ENCODE measurements at places on chromosomes 5 and 9.
A peak's percentile ranks its signal among the peaks of the same experiment; 100 is the strongest.

DNA sequence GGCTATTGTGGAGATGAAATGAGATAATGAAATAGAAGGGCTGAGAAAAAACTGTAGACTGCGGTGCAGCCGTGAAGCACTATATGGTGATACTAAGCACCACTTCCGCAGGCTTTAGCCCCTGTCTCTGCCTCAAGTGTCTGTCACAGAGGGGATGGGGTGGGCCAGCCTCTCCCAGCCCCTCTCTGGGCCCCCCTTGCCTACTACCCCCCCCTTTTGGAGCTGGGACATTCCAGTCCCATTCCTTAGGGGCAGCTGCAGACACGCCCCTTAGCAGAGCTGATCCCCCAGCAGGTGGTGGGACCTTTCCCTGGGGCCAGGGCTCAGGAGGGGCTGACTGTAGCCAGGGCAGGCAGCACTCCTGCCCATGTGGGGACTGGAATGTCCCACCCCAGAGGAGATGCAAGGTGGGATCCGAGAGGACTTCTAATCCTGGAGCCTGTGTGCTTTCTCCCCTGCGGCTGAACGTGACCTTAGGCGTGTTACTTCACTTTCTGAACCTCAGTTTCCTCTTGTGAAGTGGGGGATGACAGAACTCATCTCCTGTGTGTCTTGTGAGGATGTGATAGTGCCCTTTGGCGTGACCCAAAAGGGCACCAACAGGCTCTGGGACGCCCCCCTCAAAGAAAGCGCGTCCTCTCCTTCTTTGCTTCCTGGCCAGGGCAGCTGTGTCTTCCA lies 1.9 kb downstream of the N4BP3 start:
- DNase-seq, result peak; percentile 93

- DNase-seq, result no peak
Observed at GRCh38 chr9:31606678-31607077, 777.8 kb upstream of the ACO1 start.

- no peak for DNase-seq
Observed at GRCh38 chr9:91391412-91391811, 29.7 kb upstream of the AUH start.

- no peak for DNase-seq
Observed at GRCh38 chr5:124998520-124998919, 252.1 kb upstream of the ZNF608 start.

GRCh38 chr5:158898185-158899177 lies 201.2 kb downstream of the EBF1 start:
- DNase-seq, result no peak

DNA sequence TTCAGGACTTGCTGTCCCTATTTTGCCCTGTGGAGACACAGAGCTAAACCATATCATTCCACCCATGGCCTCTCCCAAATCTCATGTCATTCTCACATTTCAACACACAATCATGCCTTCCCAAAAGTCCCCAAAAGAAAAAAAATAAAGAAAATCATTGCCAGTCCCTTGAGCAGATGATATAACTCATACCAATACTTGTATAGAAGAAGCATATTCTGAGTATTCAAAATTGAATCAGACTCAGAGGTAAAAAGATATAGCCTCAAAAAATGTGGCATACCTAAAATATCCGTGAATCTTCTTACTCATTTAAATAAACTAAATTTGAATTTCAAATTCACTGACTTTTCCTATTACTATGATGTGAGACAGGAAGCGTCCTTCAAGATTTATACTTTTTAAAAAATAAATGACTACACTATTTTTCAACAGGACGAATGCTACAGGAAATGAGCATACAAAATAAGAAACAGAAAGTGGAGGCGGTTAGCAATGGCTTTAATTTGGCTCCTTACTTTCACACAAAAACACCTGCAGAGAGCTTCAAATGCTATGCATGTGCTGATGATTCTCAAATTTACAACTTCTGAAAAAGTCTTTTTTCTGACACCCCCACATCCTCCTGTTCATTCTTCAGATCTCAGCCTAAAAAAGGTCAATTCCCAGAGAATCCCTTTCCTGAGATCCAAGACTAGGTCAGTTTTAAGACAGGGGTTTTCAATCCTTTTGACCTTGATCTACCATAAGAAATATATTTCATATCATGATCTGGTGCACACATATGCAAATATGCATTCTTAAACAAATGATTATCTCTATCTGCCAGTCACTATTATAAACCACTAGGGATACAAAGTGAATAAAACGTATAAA lies 39.6 kb upstream of the DMXL1 start:
- DNase-seq, result no peak

DNA sequence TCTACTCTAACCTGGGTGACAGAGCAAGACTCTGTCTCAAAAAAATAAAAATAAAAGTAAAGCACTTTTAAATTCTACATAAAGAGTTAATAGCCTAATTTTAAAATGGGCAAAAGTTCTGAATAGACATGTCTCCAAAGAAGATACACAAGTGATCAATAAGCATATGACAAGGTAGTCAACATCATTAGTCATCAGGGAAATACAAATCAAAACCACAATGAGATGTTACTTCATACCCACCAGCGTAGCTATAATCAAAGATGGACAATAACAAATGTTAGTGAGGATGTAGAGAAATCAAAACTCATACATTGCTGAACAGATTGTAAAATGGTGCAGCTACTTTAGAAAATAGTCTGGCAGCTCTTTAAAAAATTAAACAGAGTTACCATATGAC lies 64.1 kb downstream of the IQGAP2 start:
- no peak for DNase-seq

- DNase-seq, result no peak
Observed at GRCh38 chr9:127059030-127059429, 63.4 kb downstream of the ANGPTL2 start.

GRCh38 chr9:77748214-77748772 lies 100.2 kb upstream of the GNA14 start:
- no peak for DNase-seq

DNA sequence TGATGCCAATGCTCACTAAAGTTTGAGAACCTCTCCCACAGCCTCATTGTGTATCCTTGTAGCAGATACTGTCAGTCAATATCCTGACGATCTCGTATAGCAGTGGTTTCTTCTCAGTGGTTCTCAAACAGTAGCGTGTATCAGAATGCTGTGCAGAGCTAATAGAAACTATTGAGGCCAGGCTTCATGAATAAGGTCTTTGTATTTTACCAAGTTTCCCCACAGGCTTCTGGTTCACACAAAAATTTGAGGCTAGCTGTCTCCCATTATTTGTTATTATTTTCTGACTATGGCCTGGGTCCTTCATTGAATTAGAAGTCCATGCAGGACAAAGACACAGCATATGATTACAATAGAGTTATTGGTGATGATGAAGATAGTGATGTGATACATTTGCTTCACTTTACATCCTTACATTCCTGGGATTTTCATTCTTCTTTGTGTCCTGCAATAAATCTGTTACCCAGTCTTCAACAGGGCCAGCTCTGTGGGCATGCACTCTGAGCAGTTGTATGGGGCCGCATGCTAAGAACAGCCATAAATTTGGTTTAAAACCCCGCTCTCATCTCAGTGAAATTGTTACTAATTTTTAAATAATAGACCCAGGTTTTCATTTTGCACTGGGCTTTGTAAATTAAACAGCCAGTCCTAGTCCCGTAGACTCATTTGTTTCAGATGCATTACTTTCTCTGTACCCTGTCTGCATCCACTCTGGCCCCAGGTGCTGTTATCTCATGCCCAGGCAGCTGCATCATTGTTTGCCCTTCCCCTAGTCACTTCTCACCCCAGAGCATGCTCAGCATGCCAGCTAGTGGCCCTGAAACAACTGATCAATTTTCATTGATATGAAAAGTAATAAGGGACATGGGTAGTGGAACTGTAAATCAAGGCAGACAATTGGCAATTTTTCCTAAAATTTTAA lies 199.9 kb upstream of the PIK3R1 start:
- DNase-seq, result no peak

DNA sequence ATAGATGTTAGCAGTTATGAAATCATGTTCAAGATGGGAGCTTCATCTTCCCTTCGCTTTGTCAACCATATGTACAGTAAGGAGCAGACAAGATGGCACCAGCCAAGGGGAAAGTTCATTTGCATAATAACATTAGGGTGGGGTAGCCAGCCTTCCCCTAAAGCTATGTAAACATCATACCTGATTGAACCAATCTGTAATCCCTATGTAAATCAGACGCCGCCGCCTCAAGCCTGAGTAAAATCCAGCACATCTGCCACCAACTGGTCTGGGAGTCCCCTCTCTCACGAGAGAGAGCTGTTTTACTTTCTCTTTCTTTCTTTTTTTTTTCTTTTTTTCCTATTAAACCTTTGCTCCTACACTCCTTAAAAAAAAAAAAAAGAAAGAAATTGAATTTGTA lies 30.8 kb upstream of the REEP2 start:
- DNase-seq, result no peak

DNA sequence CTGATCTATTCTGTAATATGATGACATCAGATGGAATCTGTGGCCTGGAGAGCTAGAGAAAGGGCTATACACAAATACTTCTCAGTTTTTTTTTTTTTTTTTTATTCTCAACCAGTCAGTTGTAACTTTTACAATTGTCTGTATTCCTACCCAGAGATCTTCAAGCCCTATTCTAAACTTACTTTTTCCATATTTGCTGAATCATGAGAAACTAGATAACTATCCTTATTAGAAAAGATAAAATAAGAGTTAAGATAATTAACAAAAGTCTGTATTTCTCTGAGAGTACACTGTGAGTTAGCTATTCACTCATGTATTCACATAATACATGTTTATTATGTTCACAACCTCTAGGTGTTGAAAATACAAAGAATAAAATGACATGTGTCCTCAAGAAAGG lies 1575.9 kb downstream of the EFNA5 start:
- DNase-seq, result no peak

- DNase-seq, result no peak
Observed at GRCh38 chr9:26341545-26341944, 551.1 kb downstream of the CAAP1 start.

GRCh38 chr9:78609450-78609849 lies 312.5 kb downstream of the PSAT1 start:
- DNase-seq, result no peak

DNA sequence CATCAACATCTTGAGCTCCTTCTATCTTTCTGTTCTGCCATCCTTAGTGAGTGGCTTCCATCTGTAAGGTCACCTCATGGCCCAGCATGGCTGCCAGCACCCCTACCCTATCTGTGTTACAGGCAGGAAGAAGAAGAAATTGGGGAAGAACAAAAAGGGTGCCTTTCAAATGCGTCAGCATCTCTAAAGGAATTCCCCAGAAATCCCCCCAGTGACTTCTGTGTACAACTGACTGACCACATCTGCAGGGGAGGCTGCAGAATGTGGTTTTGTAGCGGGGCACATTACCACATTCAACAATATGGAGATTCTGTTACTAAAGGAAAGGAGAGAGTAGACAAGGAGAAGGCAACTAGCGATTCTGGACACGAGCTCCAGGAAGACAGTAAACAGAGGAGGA lies 40.1 kb downstream of the ALG2 start:
- no peak for DNase-seq

GRCh38 chr9:116647515-116647809 lies 39.6 kb upstream of the TRIM32 start:
- no peak for DNase-seq

- DNase-seq, result no peak
Observed at GRCh38 chr9:130500340-130501180, 55.8 kb downstream of the ASS1 start.

DNA sequence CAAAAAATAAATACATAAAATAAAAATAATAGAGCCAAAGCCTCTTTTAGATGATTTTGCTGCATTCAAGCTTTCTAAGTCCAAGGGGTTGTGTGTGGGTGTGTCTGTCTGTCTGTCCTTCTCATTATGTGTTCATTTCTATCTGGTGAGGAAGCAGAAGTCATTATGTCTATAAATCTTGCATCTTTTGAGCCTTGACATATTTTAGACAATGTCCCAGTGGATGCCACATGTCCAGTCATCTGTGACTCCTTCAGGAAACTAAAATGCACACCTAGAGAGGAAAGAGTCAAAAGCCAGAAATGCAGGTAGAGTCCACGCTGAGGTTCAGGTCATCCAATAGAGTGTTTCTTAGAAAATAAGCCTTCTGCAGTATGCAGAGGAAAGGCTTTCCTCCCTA lies 80.9 kb downstream of the GALNT10 start:
- DNase-seq, result no peak

GRCh38 chr5:34976347-34976746 lies 47.0 kb downstream of the DNAJC21 start:
- peak; percentile 9 for DNase-seq

- DNase-seq, result peak; percentile 55
Observed at GRCh38 chr5:149667084-149667828, 62.9 kb upstream of the PPARGC1B start.

- peak; percentile 81 for DNase-seq
Observed at GRCh38 chr5:18393565-18394442, 759.5 kb downstream of the TAF11L14 start.

GRCh38 chr5:1151316-1151715 lies 39.5 kb upstream of the SLC12A7 start:
- no peak for DNase-seq

DNA sequence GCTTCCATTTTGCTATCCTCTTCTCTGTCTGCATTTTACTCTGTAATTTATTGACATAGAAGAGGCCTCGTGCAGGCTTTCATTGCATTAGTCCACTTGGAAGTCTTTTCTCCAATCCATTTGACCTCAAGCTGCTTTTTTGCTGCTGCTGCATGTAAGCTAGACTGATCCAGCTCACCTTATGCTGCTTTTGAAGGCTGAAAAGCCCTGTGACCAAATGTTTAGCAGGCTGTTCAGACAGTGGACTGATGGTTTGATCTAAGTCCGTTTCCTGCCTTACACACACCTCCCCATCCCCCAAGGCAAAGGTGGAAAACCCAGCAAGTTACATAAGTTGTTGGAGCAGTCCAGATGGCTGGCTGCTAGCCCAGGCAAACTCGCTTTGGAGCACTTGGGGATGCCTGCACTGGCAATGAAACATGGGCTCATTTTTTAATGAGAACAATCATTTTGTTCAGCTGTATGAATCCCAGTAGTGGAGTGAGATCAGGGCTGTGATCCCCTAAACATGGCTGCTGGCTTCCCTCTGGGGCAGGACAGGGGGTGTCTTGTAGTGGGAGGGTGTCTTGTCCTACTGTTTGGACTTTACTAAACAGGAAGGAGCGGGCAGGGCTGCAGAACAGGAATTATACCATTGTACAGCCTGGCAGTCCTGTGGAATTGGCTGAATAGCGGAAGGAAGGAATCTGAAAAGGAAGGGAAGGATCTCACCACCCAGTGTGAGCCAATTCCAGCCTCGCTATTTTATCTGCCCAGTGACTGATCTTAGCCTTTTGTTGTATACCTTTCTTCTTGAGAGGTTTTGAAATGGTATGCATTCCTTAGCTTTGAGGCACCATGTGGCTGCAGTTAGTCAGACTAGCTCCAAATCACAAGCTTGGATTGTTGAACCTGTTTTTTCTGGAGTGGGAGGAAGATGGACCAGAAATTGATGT lies 212.0 kb downstream of the ARHGAP26 start:
- peak; percentile 69 for DNase-seq

DNA sequence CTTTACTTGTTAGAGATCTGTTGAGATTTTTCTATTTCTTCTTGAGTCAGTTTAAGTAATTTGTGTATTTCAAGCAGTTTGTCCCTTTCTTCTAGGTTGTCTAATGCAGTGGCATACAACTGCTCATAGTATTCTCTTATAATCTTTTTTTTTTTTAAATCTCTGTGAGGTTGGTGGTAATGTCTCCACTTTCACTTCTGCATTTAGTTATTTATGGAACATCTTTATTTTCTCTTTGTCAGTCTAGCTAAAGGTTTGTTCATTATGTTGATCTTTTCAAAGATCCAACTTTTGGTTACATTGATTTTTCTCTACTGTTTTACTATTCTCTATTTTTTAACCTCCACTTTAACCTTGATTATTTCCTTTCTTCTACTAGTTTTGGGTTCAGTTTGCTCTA lies 13.8 kb downstream of the FOXE1 start:
- DNase-seq, result no peak

All from neural progenitor cell (in vitro differentiated cells).